ENCODE measurements at places on chromosomes 7 and 10.

DNA sequence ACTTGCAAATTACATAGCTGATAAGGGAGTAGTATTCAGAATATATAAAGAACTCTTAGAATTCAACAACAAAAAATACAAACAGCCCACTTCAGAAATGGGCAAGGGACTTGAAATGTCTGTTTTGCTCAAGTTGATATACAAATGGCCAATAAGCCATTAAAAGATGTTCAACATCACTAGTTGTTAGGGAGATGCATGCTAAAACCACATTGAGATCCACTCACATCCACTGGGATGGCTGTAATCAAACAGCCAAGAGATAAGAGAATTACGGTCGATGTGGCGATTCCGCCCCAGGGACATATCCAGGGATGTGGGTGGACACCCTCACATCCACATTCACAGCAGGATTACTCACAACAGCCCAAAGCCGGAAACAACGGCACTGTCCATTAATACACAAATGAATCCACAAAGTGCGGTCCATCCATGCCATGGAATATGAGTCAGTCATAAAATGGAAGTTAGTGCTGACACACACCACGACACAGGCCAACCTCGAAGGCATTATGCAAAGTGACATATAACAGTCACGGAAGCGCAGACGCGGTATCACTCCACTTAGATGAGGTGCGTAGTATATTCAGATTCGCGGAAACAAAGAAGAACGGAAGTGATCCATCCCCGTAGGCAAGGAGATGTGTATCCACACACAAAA is 227.8 kb downstream of the DNAJB6 start:
- DNase-seq = no peak

DNA sequence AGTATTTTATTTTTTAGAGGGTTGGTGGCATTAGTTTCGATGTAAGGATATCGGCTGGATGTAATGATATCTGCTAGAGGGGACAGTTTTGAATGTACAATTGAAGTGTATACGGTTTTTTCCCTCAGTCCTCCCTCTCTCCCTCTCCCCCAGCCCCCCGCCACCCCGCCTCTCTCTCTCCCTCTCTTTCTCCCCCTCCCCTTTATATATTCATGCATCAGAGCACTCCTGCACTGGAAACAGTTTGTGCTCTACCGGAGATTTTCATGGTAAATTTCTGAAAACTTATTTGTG is 1.6 kb downstream of the GLCCI1 start:
- no peak for DNase-seq

- no peak for DNase-seq
Measured at GRCh38 chr7:118094044-118094443, 89.9 kb upstream of the LSM8 start.

DNA sequence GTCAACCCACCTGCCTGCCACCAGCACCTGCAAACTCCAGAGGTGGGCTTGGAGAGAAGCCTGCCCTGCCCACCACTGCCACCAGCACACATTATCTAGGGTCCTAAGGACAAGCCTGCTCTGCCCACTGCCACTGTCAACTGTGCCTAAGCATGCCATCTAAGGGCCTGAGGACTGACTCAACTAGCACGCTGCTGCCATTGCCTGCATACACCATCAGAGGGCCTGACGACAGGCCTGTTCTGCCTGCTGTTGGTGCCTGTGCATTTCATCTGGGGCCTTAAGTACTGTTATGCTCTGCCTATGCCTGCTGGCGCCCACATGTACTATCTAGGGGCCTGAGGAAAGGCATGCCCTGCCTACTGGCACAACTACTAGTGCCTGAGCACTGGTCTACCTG is 27.0 kb upstream of the LRRD1 start:
- no peak for DNase-seq

DNA sequence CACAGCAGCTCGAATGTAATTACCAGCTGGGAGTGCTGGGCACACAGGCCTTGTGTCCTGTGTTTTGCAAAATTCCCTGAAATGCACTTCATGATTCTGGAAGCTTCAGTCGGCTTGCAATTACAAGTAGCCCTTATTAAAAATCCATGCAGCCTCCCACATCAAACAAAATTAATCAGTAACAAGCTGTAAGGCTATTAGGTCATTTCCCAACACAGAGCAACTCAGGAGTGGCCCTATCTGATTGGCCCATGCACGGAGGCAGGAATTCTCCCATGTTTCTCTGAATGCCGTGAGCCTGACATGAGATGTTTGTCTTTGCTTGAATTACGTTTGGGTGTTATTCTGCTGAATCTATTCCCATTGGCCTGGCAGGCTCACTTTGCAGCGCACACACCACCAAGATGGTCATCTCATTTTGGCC is 36.9 kb downstream of the FOXL3 start:
- DNase-seq = no peak

- no peak for DNase-seq
Measured at GRCh38 chr10:121836171-121836570, 91.7 kb downstream of the ATE1 start.

- DNase-seq = no peak
Measured at GRCh38 chr10:102310361-102311024, 65.2 kb downstream of the GBF1 start.

DNA sequence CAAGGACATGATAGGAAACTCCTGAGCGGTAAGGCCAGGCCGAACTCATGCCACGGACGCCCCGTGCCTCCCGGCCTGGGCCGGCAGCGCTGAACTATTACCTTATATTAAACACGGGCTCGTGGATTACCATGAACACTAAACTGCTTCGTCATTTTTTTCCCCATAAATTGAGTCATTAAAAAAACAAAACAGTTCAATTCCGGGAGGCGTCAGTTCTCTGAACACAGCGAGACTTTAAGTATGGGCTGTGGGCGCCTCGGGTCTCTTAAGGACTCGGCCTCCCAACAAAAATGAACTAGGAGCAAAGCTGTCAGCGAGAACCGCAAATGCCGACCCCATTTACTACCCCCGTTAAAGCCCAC is 519 bp downstream of the PITRM1 start:
- DNase-seq = peak; percentile 22

DNA sequence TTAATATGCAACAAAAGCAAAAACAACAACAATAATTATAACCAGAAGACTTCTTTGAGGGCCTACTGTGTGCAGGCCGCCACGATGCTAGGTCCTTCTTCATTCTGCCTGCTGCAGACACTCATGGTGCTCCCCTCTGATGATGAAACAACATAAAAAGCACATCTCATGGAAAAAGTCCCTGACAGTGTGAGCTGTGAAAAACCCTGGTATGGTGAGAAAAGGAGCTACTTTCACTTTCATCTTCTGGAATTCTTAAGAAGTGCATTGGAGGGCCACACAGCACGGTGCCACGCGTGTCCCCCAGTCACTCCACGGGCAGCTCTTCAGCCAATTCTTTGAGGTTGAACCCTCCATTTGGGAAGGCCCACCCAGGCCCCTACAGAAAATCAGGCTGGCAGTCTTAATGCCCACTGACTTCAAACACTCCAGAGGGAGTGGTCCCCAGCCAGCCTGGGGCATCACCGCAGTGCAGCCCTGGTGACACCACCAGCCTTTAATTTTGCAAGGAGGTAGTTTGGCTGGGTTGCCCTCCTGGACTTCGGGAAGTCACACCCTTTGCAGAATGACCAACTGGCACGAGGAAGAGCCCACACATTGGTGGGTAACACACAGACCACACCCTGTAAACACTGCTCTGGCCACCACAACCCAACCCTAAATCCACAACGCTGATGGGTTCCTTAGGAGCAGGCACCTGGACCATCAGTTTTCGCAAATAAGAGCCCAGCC is 7.7 kb downstream of the KCNMA1 start:
- no peak for DNase-seq

DNA sequence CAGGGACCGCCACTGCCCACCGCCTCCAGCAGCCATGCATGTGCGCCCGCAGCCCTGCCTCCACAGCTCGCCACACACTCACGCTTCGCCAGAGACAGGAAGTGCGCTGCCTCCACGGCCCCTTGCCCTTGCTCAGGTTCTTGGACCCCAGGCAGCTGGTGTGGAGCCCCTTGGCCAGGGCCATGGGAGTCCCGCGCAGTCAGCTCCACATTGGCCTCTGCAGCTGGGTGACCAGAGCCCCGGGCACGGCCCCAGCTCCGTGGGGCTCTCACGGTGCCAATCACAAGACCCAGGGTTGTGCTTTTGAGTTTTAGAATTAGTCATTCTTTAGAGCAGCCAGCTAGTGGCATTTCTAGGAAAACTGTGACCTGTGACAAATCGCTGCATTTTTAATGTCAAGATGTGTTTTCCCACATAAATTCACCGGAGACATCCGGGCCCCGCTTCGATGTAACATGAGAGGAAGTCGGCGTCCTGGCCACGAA is 4.3 kb upstream of the UTF1 start:
- no peak for DNase-seq

DNA sequence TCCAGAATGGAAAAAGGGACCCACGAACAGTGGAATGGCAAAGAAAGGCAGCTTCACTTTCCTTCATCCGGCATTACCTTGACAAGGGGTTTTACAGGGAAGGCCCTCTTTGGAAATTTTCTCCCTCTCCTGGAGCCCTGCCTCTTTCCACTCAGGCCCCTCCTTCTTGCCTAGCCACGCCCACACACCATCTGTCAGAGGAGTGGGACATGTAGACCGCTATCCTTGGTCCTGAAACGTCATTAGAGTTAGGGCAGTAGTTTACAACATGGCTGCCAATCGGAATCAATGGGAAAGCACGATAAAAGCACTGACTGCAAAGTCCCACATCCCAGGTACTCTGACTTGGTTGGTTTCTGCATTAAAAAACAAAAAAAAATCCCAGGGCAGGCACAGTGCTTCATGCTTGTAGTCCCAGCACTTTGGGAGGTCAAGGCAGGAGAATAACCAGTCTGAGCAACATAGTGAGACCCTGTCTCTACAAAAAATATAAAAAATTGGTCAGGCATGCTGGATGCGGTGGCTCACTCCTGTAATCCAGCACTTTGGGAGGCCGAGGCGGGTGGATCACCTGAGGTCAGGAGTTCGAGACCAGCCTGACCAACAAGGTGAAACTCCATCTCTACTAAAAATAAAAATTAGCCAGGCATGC is 96.4 kb downstream of the MARCHF5 start:
- DNase-seq = no peak

GRCh38 chr10:69912589-69912988 is 110.9 kb downstream of the COL13A1 start:
- DNase-seq = no peak

DNA sequence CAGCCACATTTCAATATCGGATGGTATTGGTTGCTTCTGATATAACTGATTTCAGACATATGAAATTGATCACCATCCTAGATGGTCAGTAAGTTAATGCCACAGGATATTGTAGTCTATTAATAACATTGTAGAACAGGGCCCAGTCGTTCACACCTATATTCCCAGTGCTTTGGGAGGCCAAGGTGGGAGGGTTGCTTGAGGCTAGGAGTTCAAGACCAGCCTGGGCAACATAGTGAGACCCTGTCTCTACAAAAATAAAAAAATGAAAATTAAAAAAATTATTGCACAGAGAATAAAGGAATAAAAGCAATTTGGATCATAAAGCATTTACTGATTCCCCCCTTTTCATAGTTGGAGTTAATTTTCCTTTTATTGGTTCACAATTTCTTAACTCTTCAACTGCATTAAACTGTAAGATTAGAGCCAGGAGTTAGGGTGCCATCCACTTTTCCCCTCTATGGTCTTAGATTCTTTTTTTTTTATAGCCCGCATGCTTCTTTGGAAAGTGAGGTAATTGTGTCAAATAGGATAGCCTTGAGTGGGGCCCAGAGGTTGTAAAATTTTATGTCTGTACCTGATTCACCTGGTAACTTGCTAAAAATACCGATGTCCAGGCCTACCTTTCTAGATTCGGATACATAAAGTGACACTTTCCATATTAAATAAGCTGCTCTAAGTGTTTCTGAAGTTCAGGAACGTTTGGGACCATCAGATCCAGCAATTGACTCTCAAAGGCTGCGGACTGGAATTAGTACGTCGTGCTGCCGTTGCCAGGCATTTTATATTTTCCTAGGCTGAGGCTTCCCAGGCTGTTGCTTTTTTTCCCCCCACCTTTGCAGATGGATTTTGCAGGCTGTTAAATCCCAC is 24.7 kb downstream of the ADK start:
- no peak for DNase-seq

- DNase-seq = no peak
Measured at GRCh38 chr10:22489467-22489866, 144.2 kb downstream of the SPAG6 start.

- DNase-seq = no peak
Measured at GRCh38 chr10:12512332-12513002, 163.1 kb downstream of the CAMK1D start.

DNA sequence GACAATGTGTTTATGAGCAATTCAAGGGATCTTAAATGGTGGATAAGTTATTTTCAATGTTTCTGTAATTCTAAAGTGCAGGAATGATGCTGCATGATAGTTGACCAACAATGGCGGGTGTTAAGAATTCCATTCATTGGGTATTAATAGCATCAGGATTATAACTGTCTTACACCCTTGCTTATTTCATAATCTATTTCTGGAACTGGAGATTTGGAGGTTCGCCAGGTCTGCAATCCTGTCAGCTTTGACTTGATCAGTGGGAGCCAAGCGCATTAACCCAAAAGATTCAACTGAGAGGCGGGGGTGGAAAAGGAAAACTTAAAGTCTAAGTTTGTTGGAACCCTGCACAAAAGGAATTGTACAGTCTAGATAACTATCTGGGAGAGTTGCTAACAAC is 114.9 kb upstream of the ZEB1 start:
- DNase-seq = no peak

GRCh38 chr10:37700886-37701780 is 156.3 kb downstream of the ZNF248 start:
- no peak for DNase-seq

- DNase-seq = no peak
Measured at GRCh38 chr10:18699849-18700840, 40.9 kb downstream of the ARL5B start.

DNA sequence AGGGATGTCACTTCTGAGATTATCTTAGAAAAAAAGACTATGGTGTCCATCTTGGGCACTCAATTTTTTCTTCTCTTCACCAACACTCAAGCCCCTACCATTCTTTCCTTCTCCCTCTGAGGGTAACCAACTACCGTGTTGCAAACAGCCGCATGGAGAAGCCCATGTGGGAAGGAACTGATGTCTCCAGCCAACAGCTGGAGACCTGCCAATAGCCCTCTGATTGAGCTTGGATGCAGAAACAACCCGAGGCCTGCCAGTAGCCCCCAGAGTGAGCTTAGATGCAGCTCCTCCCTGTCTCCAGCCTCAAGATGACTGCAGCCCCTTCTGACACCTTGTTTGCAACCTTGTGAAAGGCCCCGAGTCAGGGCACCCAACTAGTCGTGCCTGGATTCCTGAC is 36.4 kb upstream of the CHCHD3 start:
- no peak for DNase-seq

DNA sequence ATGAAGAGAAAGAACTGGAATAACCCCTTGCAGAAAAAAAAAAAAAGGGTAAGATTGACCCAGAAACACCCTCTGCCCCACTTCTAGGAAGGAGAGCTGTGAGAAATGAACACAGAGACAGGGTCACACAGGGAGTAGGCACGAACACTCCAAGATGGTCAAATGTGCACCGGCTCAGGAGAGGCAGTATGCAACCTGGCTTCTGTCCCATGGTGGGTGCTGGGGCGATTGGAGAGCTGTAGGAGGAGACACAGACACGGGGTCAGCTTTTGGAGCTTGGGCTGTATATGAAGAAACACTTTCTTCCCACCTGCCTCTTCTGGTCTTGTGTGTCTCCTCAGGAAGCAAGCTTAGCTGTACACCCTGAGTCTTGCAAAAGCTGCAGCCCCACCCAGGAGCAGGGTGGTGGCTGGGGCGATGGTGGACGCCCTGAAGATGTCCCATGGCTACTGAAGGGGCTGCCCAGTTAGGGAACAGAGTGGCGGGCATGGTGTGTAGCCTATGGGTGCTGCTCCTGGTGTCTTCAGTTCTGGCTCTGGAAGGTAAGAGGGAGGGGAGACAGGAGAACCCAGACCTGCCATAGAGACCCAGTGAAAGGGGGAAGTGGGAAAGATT is 8.0 kb downstream of the EPHB6 start:
- no peak for DNase-seq

- peak; percentile 26 for DNase-seq
Measured at GRCh38 chr10:59585046-59585700, 124.5 kb downstream of the SLC16A9 start.

All from anterior cingulate cortex (tissue), 58 donors.